ENCODE measurements at places on chromosomes 3 and 15.

GRCh38 chr15:85725564-85725963, 69.2 kb downstream of the KLHL25 start:
- no peak for DNase-seq

DNA sequence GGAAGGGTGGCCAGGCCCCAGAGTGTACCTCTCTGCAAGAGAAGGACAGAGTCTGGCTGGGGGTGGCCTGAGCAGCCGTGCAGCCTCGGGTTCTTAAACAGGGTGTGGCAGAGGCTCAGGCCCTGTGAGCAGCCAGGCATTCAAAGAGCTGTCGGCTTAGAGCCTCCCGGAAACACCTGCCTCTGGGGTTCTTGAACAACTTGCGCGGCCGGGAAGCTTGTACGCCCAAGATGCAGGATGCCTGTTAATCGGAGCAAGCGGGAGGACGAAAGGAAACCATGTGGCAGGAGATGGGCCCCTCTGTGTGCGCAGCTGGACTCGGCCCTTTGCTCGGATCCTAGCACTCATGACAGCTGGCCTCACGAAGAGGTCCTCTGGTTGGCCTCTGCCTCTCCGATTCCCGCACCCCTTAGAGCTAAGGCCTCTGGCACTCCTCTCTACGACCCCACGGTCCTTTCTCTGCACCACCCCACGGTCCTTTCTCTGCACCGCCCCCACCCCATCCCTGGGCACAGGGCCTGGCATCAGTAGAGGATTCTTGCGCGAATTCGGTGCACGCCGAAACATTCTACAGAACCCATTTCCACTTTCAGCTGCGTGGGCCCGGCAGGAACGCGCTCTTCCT, 23.9 kb upstream of the TXNRD3 start:
- peak; percentile 23 for DNase-seq

DNA sequence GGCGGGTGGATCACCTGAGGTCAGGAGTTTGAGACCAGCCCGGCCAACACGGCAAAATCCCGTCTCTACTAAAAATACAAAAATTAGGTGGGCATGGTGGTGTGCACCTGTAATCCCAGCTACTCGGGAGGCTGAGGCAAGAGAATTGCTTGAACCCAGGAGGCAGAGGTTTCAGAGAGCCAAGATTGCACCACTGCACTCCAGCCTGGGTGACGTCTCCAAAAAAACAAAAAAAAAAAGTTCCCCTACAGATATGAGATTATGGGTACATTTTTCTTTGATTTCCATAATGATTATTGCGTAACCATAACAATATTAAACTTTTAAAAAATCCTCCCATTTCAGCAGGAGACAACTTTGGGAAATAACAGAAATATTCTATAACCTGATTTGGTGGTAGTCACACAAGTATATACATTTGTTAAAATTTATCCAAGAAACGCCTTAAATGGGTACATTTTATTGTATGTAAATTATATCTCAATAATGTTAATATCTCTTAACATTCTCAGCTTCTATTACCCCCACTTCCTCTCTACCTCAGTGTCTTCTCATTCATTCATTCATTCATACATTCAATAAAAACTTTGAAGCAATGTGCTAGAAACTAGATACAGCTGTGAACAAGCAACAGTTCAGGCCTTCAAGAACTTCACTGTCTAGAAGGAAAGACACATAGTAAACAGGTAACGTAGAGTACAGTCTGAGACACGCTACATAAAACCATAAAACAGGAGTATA, 6.6 kb downstream of the UBR1 start:
- DNase-seq, result no peak

- peak; percentile 89 for DNase-seq
Observed at GRCh38 chr3:165753560-165753959, 83.7 kb downstream of the BCHE start.

GRCh38 chr15:40493089-40493840, 22.5 kb downstream of the CHST14 start:
- DNase-seq, result no peak

DNA sequence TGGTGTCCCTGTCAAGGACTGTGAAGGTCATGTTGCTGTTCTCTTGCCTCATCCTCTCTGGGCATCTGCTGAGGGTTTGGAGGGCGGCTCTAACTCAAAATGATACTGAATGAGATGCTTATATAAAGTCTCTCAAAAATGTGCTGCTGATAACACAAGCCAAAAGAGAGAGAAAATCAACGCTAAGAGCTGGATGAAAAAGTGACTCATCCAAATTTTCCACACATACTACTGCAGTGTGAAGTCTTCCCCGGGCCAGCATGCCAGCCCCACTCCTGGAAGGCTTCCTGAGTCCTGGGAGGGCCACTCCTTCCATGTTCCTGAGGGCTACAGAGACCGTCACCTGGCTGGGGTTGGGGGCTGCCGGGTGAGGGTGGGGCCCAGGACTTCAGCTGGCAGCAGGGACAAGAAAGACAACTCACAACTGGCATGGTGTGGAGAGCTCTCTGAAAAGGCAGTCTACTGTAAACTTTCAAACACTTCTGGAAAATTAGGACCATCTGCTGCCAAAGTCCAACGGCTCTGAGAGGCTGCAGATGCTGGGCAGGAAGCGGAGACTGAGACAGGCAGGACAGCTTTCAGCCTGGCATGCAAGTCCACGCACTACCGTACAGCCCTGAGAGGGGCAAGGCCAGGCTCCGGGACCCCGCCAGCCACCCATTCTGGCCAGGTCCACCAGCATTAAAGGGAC, 200.3 kb downstream of the ADAMTS17 start:
- no peak for DNase-seq

DNA sequence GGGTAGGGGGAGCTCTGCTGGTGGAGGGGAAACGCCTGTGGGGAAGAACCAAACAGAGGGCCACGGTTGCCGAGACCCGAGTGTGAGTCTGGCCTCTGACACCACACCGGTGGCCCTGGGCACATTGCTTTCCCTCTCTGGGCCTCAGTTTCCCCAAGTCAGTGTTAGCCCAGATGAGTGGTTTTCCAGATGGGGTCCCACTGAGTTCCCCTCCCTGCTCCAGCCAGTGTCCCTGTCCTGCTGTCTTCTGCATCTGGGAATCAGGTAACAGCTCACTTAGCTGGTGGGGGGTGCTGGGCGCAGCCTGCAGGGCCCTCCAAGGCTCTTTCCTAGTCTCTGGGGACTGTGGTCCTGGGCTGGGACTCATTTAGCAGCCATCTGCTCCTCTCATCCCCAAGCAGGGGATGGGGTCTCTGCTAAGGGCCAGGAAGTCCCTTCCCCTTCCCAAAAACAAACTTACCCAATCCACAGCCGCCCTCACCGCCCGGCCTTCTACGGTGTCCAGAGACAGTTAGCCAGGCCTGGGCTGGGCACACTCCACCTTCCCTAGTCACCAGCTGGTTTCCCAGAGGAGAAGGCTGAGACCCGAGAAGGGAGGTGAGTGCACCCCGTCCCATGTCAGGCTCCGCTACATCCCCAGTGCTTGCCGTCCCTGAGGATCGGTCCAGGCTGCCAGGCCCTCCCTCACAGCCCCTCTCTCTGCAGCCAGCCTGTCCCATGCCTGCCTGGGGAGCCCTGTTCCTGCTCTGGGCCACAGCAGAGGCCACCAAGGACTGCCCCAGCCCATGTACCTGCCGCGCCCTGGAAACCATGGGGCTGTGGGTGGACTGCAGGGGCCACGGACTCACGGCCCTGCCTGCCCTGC, 676 bp downstream of the GP9 start:
- DNase-seq, result no peak

DNA sequence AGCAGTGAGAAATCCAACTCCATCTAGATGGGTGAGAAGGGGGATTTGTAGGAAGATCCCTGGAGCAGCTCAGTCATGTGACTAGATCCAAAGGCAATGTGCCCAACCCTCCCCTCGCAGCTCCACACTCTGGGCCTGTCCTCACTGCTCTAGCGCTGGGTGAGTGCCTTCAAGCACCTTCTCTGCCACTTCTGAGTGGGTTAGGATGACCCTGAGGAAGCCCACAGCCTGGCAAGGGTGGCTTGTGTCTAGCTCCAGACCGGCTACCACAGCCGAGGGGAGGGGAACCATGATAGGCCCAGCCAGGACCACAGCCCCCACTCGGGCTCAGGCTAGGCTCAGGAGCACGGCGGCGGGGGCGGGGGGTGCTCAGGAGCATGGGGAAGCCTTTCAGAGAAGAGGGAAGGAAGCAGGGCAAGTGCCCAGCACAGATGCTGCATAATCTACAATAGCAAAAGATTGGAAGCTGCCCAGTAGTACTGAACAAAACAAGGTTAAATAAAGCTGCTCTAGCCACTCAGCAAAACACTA, 1.7 kb downstream of the SPATA12 start:
- no peak for DNase-seq

- DNase-seq, result no peak
Observed at GRCh38 chr15:74024687-74025086, 30.2 kb downstream of the PML start.

- peak; percentile 87 for DNase-seq
Observed at GRCh38 chr3:129829640-129830039, 63.9 kb downstream of the TMCC1 start.

DNA sequence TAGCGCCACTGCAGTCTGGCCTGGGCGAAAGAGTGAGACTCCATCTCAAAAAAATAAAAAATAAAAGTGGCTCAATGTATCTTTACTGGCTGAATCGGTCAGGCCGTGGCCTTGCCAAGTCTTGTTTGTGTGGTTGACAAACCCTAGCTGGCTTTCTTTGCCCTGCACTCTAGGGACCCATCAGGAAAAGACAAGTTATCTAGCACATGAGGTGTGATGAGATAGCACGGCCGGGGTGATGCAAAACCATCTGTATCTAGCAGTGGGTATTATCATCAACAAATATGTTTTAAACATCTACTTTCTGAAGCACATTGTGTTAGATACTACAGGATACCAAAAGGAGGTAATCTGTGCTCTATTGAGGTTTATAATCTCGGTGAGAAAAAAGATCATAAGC, 3.9 kb upstream of the DPP8 start:
- no peak for DNase-seq

GRCh38 chr3:97438131-97438530, 326.4 kb upstream of the ARL6 start:
- DNase-seq, result no peak

DNA sequence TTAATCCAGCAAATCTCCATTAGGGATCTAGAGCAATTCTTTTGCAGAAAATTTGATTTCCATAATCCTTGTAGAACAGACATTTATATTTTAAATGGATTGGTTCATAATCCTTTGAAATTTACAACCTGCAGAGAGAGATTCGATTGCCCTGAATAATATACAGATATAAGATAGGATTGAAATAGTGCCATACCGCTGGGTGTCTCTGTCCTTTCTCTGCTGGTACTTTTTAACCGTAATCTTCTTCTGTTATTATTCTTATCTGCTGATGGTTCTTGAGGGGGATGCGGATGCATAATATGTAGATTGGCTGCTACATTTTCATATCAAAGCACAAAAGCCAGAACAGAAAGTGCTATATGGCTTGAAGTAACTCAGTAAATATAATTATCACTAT, 182.2 kb downstream of the CFAP20DC start:
- DNase-seq, result no peak

GRCh38 chr3:114794894-114795630, 352.0 kb downstream of the ZBTB20 start:
- no peak for DNase-seq

- peak; percentile 72 for DNase-seq
Observed at GRCh38 chr15:80776420-80777045, 2.6 kb upstream of the CEMIP start.

DNA sequence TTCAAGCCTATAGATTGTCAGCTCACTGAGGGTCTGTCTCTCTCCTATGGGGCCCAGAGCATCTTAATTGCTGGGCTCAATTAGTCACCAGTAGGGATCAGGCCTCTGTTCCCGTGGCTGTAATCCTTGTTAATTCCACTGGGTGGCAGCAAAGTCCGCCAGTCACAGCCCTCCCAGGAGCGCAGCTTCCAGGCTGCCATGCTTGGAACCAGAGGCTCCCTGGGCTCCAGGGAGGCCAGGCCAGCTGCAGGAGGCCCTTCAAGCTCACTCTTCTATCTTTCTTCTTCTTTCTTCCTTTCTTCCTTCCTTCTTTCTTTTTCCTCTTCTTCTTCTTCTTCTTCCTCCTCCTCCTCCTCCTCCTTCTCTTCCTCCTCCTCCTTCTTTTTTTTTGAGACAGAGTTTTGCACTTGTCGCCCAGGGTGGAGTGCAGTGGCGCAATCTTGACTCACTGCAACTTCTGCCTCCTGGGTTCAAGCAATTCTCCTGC, 14.4 kb downstream of the RNU5B-1 start:
- peak; percentile 88 for DNase-seq
